ENCODE measurements at places on chromosomes 7 and 10. TPM values are rescaled to one million over a fixed set of nuclear protein-coding genes. Genes with fewer than 3 reads are reported as not detected.

DNA sequence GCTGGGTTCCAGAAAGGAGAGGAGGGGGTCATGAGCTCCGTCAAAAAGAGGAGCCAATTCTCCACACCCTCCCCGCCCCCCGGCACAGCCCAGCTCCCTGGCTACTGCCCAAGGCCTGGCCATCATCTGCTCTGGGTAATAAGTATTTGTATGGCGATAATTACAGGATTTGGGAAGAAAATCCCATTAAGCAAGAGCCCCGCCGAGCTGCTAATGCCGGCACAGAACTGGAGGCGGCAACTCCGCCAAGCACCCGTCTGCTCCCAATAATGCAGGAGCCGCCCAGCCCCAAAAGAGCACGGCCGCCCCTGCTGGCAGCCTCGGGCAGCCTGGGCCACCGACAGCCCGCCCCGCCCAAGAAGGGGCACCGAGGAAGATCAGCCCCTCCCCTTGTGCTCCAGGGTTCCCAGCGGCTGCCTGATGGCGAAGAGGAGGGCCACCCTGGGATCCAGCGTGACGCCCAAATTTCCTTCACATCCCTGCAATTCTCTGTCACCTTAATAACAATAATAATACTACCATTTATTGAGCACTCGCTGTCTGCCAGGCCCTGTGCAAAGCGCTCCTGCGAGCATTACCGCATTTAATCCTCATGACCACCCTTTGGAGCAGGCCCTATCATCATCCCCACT, 5.9 kb downstream of the SLIT1 start:
- peak; percentile 15 for DNase-seq
- H3K27ac ChIP-seq: no peak overlapping the region
- no peak overlapping the region for H3K4me3 ChIP-seq
- no peaks in the 10 kb centered on the region for H3K36me3 ChIP-seq
- peaks cover 45% of the 10 kb centered on the region for H3K27me3 ChIP-seq
- H3K4me1 ChIP-seq: peaks cover 1% of the 10 kb centered on the region

DNA sequence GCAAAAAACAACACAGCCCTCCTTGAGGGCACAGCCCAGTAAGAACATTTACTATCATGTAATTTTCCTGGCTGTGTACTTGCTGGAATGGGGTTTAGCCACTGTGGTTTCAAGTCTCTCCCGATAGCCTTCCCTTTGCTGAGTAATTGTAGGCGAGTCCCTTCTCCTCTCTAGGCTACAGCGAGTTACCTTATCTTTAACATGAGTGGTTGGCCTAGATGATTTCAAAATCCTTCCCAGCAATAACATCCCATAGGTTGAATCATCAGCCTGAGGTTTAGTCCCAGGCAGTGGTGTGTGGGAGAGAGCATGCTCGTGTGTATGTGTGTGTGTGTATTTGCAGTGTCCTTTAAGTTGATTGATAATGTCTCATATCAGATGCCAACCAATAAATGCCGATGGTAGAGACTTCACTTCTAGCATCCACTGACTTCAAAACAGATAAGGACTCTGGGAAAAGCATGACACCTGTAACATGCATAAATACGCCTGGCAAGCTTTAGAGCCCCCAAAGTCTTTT, 142.9 kb upstream of the ZMIZ1 start:
- DNase-seq: no peak
- no peak overlapping the region for H3K27ac ChIP-seq
- no peak overlapping the region for H3K4me3 ChIP-seq
- no peaks in the 10 kb centered on the region for H3K36me3 ChIP-seq
- no peaks in the 10 kb centered on the region for H3K27me3 ChIP-seq

- no peak for DNase-seq
- H3K27me3 ChIP-seq: no peaks in the 10 kb centered on the region
- H3K4me1 ChIP-seq: peaks cover 37% of the 10 kb centered on the region
Measured at GRCh38 chr10:44962870-44963738, 3.5 kb downstream of the RASSF4 start.

The FANK1 gene
- total RNA-seq: 0.92 TPM

- no peaks in the 10 kb centered on the region for H3K27me3 ChIP-seq
- H3K4me1 ChIP-seq: no peaks in the 10 kb centered on the region
- no peak overlapping the region for H3K4me3 ChIP-seq
- no peaks in the 10 kb centered on the region for H3K36me3 ChIP-seq
Measured at GRCh38 chr7:46932306-46932675, 649.6 kb downstream of the TNS3 start.

- H3K27ac ChIP-seq: no peak overlapping the region
- peaks cover 64% of the 10 kb centered on the region for H3K27me3 ChIP-seq
- peak; percentile 18 for DNase-seq
Measured at GRCh38 chr10:81873932-81874816, 820 bp upstream of the NRG3 start.

The BAIAP2L1 gene
- total RNA-seq: 2.3 TPM

DNA sequence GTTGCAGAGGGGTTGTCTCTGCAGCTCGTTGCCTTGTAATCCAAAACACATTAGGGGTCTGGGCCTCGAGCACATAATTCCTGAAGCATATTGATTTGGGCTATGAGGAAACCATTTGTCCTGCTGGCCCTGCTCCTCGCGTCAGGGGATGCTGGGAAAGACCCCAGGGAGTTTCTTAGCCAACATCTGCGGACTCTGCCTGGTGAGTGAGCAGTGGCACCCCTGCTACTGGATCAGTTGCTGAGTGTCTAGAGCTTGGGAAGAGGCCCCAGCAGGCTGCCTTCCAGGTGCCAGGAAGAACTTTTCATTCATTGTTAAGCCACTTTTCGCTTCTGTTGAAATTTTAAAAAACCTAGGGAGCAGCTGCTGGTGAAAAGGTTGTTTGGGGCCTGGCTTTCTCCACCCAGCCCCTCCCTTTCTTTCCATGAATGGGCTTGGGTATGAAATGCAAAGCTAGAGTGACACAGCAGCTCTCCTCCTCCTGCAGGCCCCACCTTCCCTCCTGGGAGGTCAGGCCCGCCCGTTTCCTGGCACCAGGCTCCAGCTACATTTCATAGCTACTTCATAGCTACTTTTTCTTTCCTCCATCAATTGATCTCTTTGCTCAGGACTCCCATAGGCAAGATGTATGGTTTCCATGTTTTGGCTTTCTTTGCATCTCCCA, 26.8 kb downstream of the TACR2 start:
- H3K4me3 ChIP-seq: no peak overlapping the region
- peak overlapping the region; percentile 84 for H3K27ac ChIP-seq
- no peak for DNase-seq
- no peaks in the 10 kb centered on the region for H3K27me3 ChIP-seq

GRCh38 chr10:76036111-76036940, 604.9 kb downstream of the LRMDA start:
- no peaks in the 10 kb centered on the region for H3K4me1 ChIP-seq
- peak; percentile 29 for DNase-seq
- H3K36me3 ChIP-seq: no peaks in the 10 kb centered on the region

GRCh38 chr10:12720217-12720981, 281.1 kb downstream of the CCDC3 start:
- H3K27ac ChIP-seq: no peak overlapping the region
- H3K4me3 ChIP-seq: no peak overlapping the region

Measured in activated naive CD8-positive, alpha-beta T cell treated with anti-CD3 and anti-CD28 coated beads for 36 hours (primary cell).